ENCODE measurements at places on chromosomes 2 and 18.

- peak; percentile 45 for DNase-seq
Measured at GRCh38 chr2:181953881-181954537, 31.6 kb upstream of the PPP1R1C start.

- no peak for DNase-seq
Measured at GRCh38 chr2:104434966-104435365, 418.9 kb upstream of the POU3F3 start.

DNA sequence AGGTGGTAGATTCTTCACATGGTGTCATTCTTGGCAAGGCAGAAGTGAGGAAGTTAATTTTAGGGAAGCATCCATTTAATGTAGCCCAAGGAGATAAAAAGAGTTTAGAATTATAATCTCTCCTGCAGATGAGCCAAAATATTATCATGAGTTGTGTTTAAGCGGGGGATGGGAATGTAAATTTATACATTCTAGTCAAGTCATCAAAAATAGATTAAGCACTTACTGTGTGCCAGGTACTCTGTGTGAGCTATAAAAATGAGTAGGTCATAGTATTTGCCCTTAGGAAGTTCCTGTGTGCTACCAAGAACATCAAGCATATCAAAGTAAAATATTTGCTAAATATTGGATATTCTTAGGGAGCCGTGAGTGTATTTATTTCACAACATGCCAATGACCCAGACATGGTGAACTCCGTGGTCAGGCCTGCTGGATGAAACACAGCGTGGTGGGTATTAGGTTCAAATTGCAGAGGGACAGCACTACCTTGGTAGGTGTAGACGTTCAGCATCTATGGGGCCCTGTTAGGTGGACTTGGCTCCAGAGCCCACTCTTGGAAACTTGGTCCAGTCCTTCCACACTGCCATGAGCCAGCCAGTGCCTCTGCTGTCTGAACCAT is 37.4 kb downstream of the MEIS1 start:
- DNase-seq = no peak

GRCh38 chr18:54946149-54946581 is 13.1 kb downstream of the CCDC68 start:
- peak; percentile 58 for DNase-seq

DNA sequence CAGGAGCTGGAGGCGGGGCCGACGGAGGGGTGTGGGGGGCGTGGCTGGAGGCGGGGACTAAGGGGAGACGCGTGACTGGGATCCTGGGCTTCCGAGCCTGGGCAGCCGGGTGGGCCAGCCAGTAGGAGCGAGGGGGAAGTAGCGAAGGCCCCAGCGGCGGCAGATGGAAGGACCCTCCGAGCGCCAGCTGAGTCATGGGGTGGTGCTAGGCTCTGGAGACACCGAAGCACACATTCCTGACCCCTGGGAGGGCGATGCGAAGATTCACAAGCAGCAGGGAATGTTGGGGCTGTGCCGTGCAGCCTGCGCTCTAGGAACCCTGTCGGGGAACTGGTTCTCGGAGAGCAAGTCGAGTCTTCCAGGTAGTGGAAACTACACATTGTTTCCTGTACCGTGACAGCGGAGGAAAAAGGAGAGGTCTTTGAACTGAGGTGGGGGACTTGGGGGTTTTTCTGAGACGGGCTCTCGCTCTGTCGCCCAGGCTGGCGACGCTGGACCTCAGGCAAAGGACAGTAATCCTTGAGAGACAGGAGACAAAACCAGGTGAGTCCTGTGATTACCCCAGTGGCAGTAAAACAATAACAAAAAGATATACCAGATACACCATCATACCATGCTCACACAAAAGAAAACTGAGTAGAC is 650 bp upstream of the AFG3L2 start:
- DNase-seq = no peak

Data from heart left ventricle (tissue), 16 donors.